Hepatocyte (in vitro differentiated cells): ENCODE measurements at places on chromosomes 6 and 20.

- DNase-seq, result no peak
Measured at GRCh38 chr6:111750753-111751673, 122.2 kb downstream of the FYN start.

GRCh38 chr6:106077881-106078280, 8.3 kb upstream of the PRDM1 start:
- no peak for DNase-seq

GRCh38 chr20:60820918-60821317, 431.1 kb upstream of the CDH4 start:
- DNase-seq, result no peak

- no peak for DNase-seq
Measured at GRCh38 chr6:110358553-110359160, 508 bp upstream of the METTL24 start.

DNA sequence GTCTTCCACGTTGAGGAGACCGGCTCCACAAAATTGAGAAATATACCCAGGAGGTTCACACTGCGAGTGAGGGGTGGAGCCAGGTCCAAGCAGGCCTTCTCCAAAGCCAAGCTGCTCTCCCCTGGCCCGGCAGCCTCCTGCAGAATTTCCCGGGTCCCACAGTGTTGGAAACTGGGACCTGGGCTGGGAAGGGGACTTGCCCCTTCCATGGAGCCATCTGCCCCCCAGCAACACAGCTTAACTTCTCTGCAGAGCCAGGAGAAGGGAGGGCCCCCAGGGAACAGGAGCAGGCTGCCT, 35.4 kb downstream of the MDFI start:
- no peak for DNase-seq

DNA sequence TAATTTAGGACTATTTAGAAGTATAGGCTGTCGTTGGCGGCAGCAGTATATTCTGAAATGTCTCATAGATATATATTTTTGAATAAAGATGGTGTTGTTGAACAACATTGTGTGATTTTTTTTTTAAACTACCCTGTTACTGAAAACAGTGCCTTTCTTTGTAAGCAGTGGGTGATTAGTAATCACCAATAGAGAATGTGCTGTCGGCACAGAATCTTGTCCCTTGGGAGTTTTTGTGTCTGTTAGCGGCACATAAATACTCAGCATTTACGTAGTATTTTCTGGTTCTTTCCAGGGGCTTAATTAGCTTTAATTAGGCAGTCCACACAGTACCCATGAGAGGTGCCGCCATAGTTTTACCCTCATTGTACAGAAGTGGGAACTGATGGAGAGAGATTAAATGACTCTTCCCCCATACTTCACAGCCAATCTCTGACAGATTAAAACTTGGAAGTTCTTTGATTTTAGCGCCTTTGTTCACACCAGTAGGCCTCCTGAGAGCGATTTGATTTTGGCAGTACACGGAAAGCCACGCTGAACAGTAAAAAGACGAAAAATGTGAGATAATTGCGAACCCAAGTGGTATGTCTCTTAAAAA, 58.8 kb downstream of the RPRD1B start:
- DNase-seq, result no peak

- DNase-seq, result no peak
Measured at GRCh38 chr6:13273931-13274706, 54.2 kb downstream of the TBC1D7 start.

DNA sequence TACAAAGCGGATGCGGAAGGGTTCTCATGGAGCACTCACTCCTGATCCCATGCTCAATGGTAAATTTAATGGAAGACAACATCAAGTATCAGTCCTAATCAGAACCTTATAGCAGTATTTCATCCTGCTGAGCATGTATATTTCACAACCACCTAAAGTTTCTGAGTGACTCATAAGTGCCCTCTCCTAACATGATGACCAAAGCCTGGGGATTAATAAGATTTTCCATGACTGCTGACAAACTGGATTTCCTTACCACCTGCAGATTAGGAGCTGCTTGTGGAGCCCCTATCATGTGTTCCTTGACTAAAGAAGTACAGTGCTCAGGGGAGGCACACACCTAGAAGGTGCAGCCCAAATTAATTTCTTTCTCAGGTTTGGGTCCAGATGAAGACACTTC, 112.8 kb downstream of the INSM1 start:
- peak; percentile 40 for DNase-seq

DNA sequence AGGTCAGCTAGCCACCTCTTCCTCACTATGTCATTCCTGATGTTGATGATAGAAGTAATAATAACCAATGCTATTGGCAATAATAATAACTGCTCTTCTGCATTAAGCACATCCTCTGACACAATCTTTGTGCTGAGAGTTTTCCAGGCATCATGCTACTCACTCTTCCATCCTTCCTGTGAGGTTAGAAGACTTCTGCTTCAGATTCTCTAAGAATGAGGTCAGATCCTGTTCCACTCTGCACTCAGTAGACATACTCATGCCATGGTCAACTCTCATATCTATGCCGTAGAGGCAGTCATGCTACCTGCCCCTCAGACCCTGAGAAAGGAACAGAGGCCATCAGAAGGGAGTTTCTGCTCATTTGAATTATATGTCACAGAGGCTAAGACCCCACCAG, 98.1 kb upstream of the TOP1 start:
- no peak for DNase-seq

DNA sequence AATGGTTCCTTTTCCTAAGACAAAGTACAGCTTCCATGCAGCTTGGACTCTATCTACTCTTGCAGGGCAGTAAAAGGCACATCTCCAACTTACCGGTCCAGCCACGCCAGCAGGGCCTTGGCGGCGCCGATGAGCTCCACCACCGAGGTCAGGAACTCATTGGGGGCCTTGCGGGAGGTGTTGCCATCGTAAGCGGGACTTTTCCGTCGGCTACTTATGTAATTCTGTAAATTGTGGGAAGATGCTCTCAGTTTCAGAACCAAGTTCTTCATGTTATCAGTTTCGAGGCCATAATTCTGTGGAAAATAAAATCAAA, 68.5 kb downstream of the CNKSR3 start:
- DNase-seq, result no peak

DNA sequence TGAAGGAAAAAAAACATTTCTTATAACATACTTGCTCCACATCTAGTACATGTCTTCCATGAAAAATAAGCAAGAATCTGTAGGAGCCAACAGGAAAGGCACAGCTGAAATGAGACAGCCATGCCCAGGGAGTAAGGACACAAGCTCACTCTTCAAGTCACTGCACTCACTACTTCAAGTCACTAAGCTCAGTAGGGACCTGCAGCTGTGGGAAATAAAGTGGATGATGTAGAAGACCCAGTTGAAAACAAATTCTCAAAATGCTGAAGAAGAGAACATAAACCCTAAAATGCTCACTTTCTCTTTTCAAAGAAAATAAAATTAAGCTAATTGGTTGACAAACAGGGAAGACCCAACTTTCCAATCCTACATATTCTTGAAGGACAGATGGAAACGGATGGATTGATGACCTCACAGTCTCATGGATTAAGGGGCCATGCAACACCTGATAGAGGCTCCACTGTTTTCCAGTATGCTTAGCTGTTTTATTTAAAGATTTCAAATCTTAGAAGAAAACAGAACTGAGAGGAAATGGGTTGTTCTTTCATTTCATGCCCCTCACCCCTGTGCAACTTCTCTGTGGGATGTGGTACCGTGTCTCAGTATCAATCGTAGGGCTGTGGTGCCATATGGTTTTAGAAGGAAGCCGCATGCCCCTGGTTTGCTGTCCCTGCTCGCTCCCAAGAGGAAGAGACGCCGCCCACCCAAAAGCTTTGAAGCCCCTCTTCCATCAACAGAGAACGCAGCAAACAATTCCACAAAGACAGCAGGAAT, 133.3 kb downstream of the WDR27 start:
- DNase-seq, result no peak

DNA sequence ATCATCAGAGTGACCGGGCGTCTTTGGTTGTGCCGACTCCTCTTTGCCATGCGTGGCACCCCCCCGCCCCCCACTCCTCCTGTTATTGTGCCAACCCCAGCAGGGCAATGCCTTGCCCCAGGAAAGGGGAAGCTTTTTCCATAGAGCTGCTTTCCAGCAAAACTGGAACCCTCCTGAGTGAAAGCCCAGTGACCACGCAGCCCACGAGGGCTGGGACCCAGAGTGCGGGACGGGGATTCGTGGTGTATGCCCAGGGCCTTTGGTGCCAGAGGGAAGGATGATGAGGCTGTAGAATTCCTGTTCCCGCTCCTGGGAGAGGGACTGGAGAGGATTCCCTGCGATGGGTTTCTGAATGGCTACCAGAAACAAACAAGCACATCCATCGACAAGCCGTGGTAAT, 116.8 kb upstream of the BACH2 start:
- DNase-seq, result no peak

DNA sequence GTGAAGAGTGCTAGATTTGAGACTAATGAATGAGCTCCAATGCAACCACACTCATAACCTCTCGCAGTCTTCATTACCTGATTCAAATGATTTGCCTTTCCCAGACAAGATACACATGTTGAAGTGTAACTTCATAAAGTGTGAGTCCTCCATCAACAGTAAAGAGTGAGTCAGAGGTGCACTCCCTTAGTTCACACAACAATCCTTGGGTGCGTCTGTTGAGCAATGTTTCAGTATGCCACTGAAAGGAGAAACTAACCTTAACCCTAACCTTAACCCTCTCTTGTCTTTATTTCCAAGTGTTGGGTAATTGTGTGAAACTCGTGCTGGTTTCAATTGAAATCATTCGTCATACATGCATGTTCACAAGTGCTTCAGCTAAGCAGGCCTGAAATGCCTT, 21.0 kb upstream of the RIN2 start:
- DNase-seq, result peak; percentile 65

GRCh38 chr20:58584881-58585752, 66.0 kb upstream of the STX16 start:
- DNase-seq, result no peak

- DNase-seq, result no peak
Measured at GRCh38 chr6:11983306-11983705, 28.8 kb upstream of the HIVEP1 start.

DNA sequence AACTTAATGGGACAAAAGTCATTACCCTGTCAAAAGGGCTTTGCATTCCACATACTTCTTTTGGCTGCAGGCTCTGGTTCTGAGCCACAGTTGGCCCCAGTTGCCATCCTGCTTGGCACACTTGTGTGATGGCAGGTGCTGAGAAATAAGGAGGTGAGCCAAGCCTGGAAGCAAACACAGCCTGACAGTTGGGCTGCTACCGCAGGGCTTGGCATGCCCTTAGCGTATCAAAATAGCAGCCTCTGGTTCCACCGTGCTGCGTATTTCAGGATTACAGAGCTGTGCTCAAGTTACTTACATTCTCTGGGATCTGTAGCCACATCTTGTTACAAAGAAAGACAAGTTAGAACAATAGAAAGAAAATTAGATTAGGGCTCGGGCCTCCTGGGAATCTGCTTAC, 11.1 kb downstream of the MTHFD1L start:
- DNase-seq, result no peak

DNA sequence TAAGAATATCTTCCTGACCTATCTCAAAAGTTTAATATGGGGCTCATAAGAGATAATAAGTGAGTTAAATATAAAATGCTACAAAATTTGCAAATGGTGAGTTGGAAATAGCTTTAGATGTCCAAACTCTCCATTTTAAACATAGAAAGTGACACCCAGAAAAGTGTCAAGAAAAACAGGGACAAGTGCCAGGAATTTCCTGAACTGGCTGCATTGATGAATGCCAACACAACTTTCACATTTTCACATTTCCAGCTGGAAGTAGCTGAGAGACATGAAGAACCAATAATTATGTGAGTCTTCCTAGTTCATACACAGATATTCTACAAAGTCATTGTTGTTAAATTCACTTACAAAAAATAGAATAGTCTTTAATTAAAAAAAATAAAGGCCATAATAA, 38.6 kb upstream of the B3GAT2 start:
- no peak for DNase-seq

- DNase-seq, result no peak
Measured at GRCh38 chr6:41062056-41062455, 9.1 kb downstream of the APOBEC2 start.

DNA sequence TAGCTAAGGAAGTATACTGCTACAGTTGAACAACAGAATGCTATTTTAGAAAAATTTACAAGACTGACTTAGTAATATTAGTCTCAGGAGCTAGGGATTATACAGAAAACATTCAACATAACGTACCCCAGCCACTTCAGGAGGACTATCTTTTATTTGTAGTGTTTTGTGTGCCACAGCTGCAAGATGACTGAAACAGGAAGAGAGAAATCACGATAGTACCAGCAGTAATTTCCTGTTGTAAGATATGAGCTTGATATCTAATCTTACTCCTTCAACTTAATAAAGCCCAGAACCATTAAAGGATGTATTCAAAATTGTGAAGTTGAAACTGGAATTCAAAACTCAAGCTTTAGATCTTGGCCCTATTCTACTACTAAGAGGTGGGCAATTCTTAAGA, 42.1 kb downstream of the SLC35A1 start:
- DNase-seq, result no peak

DNA sequence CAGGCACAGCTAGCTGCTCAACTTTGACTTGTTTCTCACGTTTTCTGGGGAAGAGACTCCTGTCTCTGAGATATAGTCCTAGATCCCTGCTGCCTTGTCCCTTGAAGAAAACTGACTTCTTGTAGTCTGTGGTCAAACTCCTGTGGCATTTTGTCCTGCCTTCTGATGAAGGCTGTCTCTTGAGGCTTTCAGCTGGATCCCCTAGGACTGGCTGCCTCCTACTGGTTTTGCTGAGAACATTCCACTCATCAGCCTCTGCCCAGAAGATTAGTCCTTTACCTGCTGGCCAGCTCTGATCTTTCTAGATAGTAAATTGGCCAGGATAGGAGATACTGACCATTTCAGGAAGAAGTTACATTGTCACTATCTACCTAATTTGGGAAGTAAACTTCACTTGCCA, 71.9 kb upstream of the CNR1 start:
- DNase-seq, result peak; percentile 56

DNA sequence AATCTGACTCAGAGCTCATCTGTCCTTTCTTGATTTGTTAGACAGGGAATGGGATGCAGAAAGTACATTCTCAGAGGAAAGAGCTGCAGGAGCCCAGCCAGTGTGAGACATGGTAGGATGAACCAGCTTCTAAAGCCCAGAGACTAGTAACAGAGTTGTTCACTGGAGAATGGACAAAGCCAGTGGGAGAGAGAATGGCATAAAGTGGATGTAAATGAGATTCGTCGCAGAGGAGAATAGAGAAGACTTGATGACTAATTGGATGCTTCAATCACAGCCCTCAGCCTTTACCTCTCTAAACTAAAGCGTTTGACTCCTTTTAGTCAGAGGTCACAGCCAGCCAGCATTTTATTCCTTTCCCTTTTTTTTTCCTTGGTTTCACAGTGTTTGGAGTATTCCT, 25.5 kb upstream of the L3MBTL3 start:
- DNase-seq, result no peak

- DNase-seq, result no peak
Measured at GRCh38 chr6:30676660-30677285, 4.0 kb upstream of the DHX16 start.

DNA sequence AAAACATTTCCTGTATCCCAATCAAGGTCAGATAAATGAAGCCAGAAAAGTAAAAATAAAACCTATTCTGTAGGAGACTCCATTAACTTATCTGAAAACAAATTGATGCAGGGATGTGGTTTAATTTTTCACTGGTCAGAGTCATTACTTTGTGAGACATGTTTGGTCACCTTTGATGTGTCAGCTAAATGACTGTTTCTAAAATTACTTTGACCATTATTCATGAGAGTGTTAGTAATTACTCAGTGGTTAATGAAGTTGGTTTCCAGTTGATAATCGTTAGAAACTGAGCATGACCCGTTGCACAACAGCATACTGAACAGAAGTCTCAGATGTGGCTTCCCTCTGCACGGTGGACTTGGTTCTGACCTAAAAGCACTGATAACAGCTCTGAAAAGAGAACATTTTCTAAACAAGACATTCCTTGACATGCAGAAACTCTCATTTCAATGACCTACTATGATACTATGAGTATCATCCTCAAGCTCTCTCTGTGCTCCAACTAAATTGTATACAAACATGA, 410.5 kb upstream of the RNF217 start:
- DNase-seq, result no peak
